T-helper 1 cell treated with Interleukin-12 subunit alpha and Interleukin-12 subunit beta and Interleukin-4 antibody, amounts not matched to agents 30 ng/mL and 1 ng/mL, for 36 hours (primary cell): ENCODE measurements at places on chromosomes 13 and 19. TPM values are rescaled to one million over a fixed set of nuclear protein-coding genes. Genes with fewer than 3 reads are reported as not detected.

IFT88 gene
- total RNA-seq: 3.2 and 4.6 TPM in 2 replicates

COG6 gene
- 23.2 and 26.8 TPM in 2 replicates for total RNA-seq

NLRP11 gene
- total RNA-seq: not detected in 2 replicates

MAG gene
- total RNA-seq: 0.32 TPM in 1 of 2 replicates, not detected in the other

CNN1 gene
- total RNA-seq: not detected in 2 replicates

GPC6 gene
- total RNA-seq: not detected in 2 replicates
